ENCODE measurements at places on chromosomes 3 and 15.
A peak's percentile ranks its signal among the peaks of the same experiment; 100 is the strongest.

- no peak for DNase-seq
Measured at GRCh38 chr3:59401924-59402323, 352.1 kb upstream of the CFAP20DC start.

GRCh38 chr15:40072216-40072990, 33.4 kb upstream of the SRP14 start:
- no peak for DNase-seq

GRCh38 chr15:44066211-44066827, 128.8 kb downstream of the FRMD5 start:
- DNase-seq, result peak; percentile 8

GRCh38 chr3:127744253-127744815, 71.6 kb downstream of the ABTB1 start:
- DNase-seq, result no peak

- no peak for DNase-seq
Measured at GRCh38 chr3:11167590-11167989, 13.3 kb downstream of the HRH1 start.

DNA sequence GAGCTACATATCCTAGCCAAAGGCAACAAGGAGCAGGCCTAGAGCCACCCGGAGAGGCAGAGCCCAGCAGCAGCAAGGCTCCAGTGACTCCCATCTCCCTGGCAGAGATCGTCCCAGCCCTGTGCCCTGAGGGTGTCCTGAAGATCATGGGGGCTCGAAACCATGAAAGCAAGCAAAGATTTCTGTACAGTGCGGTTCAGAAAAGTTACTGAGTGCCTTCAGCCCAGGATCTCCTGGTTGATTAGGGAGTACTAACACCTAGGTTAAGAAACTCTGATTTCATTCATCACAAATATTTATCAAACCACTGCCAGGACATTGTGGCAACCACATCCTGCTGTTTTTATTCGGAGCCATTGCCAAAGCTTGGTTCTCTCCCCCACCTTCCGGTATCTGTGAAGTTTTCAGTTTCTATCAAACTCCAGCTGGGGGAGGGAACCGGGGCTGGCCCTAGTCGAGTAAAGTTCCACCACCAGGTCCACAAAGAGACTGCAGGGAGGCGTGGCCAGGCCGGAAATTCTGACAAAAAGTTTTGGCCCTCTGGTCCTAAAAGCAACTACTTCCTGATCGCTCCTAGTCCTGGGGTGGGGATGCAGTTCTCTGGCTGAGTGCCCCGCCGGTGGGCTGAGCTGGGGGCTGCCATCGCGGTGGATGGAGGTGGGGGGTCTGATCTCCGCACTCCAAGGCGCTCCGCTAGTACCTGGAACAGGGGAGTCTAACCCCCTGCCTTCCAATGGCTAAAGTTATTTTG, 1.2 kb downstream of the RAB43 start:
- peak; percentile 92 for DNase-seq

DNA sequence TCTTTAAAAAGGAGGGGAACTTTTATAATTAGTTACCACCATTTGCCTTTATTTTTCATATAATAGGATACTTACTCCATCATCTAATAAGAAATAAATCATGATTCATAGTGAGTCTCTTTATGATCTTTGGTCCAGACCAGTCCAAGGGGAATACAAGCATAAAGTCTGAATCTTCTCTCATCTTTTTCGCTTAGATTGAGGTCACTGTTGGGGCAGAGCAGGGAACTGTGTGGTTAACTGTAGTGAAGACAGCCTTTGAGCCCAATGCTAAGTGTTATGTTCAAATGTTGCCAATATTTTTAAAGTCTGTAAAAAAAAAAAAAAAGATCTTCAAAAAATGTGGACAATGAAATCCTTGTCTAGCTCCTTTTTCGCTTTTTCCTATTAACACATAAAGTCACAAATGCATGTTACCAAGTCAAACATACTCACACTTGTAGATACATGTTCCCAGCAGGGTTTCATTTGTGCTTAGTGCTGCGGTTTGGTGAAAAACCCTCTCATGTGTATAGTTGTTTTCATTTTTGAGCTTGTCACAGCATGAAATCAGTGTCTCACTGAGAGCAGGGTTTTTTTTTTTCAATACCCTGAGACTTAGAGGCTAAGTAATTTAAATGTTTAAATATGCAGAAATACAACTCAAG, 72.1 kb downstream of the EPHA3 start:
- DNase-seq, result no peak

DNA sequence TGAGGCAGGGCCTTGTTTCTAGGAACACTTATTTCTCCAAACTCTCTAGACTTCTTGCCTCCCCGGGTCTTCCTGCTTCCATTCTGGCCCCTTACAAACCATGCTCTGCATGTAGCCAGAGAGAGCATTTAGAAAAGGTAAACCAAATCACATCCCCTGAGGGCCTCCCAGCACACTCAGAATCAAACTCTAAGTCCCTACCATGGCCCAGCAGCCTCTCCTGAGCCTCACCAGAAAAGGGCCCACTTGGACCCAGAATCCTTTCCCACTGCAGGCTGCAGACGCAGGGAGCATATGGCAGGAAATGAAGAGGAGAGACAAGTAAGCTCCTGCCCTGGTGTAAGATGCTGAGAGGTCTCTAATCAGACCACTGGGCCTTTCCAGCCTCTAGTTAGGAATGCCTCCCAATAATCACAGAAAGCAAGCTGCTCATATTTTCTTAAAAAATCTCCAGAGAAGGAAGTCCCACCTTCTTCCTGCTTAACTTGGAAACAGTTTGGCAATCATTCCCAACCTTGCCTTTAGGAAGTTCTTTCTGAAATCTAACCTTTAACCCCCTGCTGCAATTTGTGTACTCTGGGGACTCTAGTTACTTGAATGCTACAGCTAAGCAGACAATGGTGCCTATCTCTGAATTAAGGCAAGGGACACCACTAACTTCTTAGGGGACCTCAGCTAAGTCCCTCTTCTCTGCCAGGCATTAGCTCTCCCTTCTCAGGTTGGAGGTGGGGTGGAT, 4.2 kb downstream of the AMOTL2 start:
- DNase-seq, result no peak

GRCh38 chr3:149808209-149808829, 4.7 kb upstream of the RNF13 start:
- peak; percentile 64 for DNase-seq

DNA sequence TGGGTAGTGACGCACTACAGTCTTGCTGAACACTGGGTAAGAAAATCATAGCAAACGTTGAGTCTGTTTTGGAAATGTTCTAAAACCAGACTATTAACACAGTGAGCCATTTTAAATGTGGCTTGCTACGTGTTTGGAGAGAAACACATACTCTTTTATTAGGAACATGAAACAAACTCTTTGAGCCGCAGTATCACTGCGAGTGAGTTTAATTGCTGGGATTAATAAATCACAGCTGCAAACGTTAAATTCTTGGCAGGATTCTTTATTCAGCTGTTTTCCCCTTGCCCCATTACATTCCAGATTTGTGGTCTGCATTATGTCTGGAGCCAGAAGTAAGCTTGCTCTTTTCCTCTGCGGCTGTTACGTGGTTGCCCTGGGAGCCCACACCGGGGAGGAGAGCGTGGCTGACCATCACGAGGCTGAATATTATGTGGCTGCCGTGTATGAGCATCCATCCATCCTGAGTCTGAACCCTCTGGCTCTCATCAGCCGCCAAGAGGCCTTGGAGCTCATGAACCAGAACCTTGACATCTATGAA, 33.6 kb downstream of the BTD start:
- DNase-seq, result no peak

DNA sequence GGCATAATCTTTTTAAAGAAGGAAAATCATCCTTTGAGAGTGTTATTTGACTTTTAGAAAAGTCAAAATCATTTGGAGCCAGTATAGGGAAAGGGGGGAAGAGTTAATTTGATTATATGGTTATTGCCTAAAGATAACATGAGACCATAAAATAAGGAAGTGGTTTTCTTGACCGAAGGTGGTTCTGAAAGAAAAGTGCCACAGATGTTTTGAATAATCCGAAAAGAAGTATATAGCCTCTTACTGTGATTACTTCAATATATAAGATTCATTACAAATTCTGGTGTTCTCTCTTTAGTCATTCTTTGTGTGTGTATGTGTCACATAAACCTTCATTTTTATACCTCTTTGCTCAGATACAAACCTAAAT, 1.1 kb downstream of the DNAJB11 start:
- no peak for DNase-seq

GRCh38 chr3:154285221-154285620, 39.1 kb downstream of the DHX36 start:
- DNase-seq, result no peak

- no peak for DNase-seq
Measured at GRCh38 chr15:88986949-88987590, 73.9 kb upstream of the MFGE8 start.

GRCh38 chr15:27601239-27601960, 497.7 kb downstream of the OCA2 start:
- DNase-seq, result no peak

DNA sequence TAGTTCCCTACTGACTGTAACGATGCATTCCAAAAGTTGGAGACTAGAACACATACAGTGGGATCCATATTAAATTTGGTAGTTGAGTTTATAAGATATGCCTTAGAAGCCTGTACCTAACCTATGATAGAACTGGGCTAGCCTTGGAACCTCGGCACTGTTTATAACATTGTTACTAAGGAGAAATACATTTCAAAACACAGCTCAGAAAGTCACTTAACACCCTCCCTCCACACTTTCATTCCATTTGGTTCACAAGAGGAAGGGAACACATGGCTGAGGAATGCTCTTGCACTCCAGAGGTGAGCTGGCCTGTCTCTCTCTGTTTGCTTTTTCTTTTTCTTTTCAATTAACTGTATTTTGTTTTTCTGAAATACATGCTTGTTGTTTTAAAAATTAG, 48.7 kb upstream of the TSC22D2 start:
- DNase-seq, result no peak

- no peak for DNase-seq
Measured at GRCh38 chr3:116165641-116166040, 279.6 kb downstream of the LSAMP start.

- no peak for DNase-seq
Measured at GRCh38 chr3:129599607-129600006, 6.9 kb downstream of the PLXND1 start.

DNA sequence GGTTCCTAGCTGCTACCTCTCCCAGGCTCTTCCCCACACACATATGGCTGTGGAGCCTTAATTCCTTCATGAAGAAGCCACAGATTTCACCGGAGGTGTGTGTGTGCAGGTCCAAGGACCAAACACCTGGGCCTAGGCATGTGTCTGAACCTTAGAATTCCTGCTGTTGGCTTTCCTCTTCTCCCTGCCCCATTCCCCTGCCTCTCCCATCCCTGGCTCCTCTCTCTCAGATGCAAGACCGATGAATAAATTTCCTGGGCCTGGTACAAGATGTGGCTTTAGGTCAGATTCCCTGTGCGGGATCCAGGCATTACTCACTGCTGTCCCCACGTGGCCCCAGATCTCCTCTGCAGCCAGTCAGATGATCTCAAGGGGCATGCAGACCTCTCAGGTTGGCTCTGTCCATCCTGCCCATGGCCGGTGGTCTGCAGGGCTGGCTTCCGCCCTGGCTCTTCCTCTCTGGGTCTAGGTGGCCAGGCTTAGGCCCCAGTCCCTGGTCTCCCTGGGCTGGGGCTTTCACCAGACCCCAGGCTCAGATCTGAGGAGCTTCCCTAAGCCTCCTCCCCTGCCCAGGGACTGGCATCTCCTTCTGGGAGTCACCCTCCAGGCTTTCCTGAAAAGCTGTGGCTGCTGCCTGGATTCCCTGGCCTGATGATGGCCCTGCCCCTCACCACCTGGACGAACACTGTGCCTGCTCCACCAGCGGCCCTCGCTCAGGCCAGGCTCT, 20.5 kb downstream of the CCR9 start:
- no peak for DNase-seq

GRCh38 chr3:10523561-10523960, 18.2 kb upstream of the ATP2B2 start:
- DNase-seq, result no peak

GRCh38 chr3:115186351-115187148, 39.5 kb upstream of the ZBTB20 start:
- DNase-seq, result no peak

- no peak for DNase-seq
Measured at GRCh38 chr15:73873889-73874511, 636 bp downstream of the TBC1D21 start.

DNA sequence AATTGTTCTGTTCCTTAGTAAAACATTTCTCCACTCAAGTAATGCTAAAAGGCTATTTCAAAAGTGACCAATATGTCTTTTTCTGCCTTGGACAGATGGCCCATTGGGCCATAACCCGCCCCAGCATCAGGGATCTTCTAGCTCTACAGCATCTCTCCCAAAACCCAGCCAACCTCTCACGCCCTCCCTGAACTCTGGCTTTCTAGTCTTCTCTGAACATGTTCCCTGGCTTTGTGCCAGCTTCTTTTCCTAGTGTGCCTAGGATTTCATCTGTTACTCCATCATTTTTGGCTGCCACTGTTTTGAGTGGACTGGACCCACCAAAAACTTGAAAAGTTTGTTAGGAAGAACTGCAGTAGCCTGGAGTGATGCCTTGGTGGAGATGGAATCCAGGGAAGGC, 30.7 kb downstream of the TRPM1 start:
- DNase-seq, result no peak

- DNase-seq, result no peak
Measured at GRCh38 chr3:29168696-29169095, 112.2 kb upstream of the RBMS3 start.

DNA sequence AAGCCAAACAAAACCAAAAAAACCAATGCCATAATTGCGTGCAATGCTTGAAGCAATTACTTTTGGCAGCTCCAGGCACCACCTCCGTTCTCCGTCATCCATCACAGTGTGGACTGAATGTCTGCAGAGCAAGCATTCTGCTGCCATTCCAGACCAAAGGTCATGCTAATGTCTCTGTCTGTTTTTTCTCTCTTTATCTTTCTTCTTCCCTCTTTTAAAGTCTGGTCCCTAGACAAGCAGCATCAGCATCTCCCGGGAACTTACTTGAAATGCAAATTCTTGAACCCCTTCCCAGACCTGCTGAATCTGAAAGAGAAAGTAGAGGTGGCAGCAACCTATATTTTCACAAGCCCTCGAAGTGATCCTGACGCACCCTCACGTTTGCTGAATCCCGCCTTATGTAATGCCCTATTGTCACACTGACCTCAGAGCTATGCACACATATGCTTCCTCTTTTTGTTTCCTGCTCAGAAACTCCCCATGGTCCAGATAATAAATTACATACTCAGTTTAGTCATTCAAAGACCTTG, 297.3 kb upstream of the PROK2 start:
- DNase-seq, result no peak

DNA sequence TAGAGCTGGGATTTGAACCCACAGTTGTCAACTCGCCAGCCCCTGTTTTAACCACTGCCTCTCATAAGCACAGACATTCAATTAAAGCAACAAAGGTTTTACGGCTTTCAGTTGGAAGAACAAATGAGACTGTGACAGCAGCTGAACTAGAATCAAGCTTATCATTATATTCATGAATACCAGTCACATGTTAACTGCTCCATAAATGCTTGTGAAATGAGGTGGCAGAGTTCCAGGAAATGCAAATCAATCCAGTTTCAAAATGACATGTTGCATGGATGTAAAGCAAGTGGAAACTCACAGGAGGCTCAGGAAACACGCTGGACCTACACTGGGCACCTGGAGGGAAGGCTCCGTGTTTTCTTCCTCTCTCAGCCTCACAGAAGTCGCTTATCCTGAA, 3.9 kb downstream of the GP5 start:
- DNase-seq, result no peak

All from CD8-positive, alpha-beta T cell (primary cell).